ENCODE measurements at places on chromosomes 12 and 14.

DNA sequence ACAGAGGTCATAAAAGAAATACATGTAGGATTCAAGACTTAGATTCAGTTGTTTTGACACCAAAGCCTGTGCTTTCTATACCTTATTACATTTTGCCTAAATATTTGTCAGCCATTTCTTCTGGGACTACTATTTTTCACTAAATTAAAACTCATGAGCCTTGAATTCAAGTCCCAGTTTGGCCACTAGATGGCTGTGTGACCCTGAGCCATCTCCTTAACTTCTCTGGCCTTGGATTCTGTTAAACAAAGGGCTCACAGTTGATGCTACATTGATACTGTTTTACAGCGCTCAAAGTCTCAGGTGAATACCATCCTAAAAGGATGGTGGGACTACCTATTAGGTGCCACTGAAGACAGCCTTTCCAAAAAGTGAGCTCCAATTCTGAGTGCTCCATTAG is 39.6 kb upstream of the CCDC198 start:
- DNase-seq: no peak

DNA sequence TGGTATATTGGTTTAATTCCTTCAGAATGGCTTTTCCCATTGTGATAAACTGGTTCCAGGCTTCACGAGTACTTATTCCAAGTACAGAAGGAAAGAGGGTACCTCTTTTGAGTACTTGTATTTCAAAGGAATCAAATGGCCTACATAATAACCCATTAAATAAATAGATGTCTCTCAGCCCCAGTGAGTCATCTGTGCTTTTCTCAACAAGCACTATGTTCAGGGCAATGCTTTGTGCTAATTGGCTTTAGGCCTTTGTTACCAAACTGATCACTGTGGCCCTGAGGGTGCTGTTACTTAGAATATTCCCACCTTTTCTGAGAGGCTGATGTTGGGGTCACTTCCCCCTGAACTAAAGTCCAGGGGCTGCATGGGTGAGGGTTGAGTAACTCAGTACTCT is 107.1 kb downstream of the LRRK2 start:
- DNase-seq: no peak

GRCh38 chr12:108896336-108896735 is 16.4 kb downstream of the DAO start:
- no peak for DNase-seq

- DNase-seq: no peak
These were observed 190.1 kb upstream of the FOXG1 start for GRCh38 chr14:28576523-28576922.

DNA sequence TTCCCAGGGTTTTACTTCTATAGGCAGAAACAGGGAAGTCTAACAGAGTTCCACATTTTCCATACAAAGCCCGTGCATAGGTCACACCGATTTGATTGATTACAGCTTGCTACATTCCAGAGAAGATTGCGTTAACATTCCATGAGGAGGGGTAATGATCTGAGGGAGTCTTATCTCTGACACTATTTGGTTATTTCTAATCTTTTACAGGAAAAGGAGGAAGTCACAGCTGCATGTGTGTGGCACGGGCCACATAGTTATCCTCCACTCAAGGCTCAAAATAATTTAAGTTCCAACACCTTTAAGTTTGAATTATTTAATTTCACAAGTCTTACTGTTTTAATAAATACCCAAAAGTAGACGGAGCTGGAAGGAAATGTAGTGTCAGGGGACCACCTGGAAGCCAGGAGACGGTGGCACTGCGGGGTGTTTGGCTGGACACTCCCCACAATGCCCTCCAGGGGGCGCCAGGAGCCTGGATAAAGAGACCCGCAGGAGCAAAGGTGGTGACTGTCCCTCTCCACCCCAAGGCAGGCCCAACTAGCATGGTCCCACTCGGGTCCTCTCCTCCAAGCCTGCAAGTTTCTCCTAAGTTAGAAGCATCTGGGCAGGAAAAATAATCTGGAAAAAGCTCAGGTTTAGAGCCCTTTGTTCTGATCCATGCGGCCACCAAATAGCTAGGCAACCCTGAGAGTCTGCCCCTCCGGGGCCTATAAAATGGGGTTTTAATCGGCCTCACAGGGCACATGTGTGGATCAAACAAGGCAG is 20.2 kb downstream of the KRT8 start:
- no peak for DNase-seq

DNA sequence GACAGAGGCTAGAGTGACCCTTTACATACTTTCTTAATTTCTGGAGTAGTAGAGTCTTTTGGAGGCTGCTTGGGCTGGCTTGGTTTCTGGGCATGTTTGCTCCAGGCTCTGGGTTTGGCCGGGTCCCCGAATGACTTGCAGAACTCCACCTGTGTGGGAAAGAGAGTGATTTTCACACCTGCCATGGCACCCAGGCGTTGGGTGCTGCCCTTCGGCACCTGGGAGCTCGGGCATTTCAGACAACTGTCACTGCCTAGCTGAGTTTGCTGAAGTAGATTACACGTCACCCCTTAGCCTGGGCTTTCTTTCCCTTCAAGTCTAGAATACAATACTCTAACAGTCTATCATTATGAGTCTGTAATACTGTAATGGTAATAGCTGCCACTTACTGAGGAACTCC is 6.1 kb downstream of the RBM19 start:
- DNase-seq: no peak

- no peak for DNase-seq
These were observed 337.2 kb upstream of the NAV3 start for GRCh38 chr12:77493302-77494168.

DNA sequence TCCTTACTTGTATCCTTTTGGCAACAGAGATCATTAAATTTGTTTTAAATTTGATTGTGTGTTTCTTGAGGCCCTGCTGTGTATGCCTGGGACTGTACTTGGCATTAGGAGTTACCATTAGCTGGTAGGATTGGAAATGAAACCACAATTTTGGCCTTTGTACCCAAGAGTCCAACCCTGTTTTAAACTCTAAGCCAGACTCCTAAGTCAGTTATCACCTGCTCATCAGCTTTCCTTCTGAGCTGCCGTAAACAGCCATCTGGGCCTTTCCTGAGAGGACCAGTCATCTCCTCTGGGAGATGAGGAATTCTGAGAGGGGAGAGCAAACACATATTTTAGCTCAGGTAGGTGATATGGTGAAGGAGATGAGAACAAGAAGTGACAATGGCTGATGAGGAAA is 74.3 kb upstream of the SRSF5 start:
- DNase-seq: no peak

GRCh38 chr12:25320123-25321006 is 69.6 kb upstream of the KRAS start:
- no peak for DNase-seq

- DNase-seq: no peak
These were observed 15.1 kb downstream of the SLC15A4 start for GRCh38 chr12:128808651-128809050.

GRCh38 chr12:39230086-39230485 is 212.8 kb downstream of the KIF21A start:
- DNase-seq: no peak

- no peak for DNase-seq
These were observed 88.2 kb downstream of the KLHL28 start for GRCh38 chr14:44873536-44873935.

All from caudate nucleus (tissue), 63 donors.